Articular chondrocyte of knee joint (primary cell): ENCODE measurements at places on chromosomes 2 and 18. TPM values are rescaled to one million over a fixed set of nuclear protein-coding genes. Genes with fewer than 3 reads are reported as not detected.

ACVR1C gene
- 0.13 and 0.32 TPM in 2 replicates for total RNA-seq

FAM110C gene
- total RNA-seq: 0.11 TPM in 1 of 2 replicates, not detected in the other

CFAP65 gene
- 0.22 TPM in 1 of 2 replicates, not detected in the other for total RNA-seq

SPC25 gene
- 3.7 and 4.9 TPM in 2 replicates for total RNA-seq

CD207 gene
- total RNA-seq: not detected in 2 replicates
